IPS-NIHi11 (cell line): ENCODE measurements at places on chromosomes 6 and 20.

- DNase-seq, result no peak
These were observed 49.0 kb downstream of the PTPRT start for GRCh38 chr20:43140726-43141125.

- no peak for DNase-seq
These were observed 21.2 kb upstream of the BTN1A1 start for GRCh38 chr6:26478985-26479278.

- no peak for DNase-seq
These were observed 956.5 kb downstream of the TFAP2A start for GRCh38 chr6:9458424-9458823.

- no peak for DNase-seq
These were observed 16.7 kb downstream of the CALHM5 start for GRCh38 chr6:116528133-116528532.

DNA sequence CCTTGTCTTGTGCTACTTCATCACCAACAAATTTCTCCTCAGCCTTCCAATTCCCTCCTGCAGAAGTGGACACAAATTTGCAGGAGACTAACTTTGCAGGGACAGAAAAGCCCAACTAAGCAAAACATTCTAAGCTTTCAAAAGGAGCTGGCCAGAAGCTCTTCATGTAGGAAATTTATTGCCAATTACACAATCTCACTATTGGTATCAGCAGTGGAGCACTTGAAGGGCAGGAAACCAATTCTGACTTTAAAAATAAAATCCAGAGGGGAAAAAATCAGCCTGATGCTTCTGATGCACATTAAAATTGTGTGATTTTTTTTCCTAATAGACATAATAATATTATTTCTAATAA is 193.3 kb downstream of the LY86 start:
- no peak for DNase-seq

- no peak for DNase-seq
These were observed 71.2 kb upstream of the EMILIN3 start for GRCh38 chr20:41437836-41438235.

DNA sequence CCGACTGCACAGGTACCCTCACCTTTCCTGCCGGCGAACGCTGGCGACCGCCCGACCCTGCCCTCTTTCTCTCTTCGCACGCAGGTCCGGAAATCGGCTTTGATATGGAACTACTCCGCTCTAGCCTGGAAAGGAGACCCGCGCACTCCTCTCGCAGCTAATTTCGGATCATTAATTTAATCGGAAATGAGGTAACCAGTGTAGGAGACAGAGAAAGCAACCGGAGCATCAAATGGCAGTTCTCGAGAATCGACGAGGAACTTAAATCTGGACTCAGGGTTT is 949 bp upstream of the ATXN1 start:
- no peak for DNase-seq

- DNase-seq, result no peak
These were observed 48.7 kb upstream of the SRPK1 start for GRCh38 chr6:35969646-35970045.

DNA sequence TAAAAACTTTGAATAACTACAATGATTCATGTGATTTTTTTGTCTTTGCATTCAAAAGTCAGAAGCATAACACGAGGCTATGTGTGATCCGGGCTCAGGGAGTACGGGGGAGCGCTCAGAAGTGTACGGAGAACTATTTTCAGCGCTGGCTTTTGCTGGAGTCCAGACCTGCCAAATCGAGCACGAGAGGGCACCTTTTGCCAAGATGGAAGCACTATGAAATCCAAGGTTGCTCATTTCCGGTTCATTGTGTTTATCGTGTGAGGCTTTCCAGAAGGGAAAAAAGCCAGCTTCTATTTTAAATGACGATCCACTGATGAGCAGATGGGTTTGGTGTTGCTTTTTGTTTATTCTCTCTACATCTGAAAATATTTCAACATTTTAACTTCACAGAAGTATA is 11.3 kb downstream of the RAMACL start:
- no peak for DNase-seq

DNA sequence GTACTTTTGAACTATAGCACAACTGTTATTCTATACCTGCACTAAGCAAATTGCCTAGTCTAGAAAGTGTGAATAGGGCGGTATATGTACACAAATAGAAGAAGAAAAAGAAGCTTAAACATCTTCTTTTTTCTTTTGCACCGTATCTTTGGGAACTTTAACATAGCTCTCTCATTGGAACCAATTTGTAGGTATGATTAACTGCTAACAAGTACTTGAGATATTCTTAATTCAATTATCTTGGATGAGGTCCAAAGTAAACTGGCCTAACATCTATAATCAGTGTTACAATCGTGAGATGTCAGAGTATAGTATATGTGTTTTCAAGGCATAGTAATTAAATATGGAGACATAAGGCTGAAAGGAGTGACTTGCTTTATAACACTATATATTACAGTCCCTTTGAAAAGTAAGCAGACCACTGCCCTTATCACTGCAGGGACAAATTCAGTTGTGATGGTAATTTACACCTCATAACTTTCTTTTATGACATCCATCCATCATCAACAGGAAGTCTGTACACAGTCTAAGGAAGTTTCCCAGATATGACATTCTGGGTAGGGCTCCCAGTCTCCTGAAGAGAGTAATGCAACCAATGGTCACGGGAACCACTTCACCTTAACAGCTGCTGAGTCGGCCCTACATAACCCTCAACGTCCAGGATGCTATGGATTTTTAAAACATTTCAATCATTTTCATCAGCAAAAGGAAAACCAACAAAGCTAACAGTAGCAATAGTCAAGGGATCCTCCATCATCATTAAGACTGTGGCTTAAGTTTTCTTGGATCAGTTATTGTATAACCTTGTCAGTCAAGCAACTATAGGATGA is 37.6 kb downstream of the NKAIN2 start:
- DNase-seq, result no peak

DNA sequence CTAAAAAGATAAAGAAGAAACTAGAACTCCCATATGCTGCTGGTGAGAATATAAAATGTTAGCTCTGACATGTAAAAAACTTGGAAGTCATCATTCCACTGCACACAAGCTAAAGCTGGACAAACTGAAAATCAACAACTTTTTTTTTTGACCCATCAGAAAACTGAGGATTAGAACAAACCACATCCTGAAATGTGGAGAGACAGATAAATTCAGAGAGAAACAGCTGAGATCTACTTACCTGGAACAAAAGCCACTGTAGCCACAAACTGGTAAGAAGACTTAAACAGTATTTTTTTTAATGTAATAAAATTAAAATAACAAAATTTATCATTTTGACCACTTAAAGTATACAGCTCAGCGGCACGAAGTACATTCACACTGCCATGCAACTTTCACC is 408.5 kb upstream of the RGS17 start:
- no peak for DNase-seq
